Naive thymus-derived CD8-positive, alpha-beta T cell (primary cell): ENCODE measurements at places on chromosomes 1 and 21.

DNA sequence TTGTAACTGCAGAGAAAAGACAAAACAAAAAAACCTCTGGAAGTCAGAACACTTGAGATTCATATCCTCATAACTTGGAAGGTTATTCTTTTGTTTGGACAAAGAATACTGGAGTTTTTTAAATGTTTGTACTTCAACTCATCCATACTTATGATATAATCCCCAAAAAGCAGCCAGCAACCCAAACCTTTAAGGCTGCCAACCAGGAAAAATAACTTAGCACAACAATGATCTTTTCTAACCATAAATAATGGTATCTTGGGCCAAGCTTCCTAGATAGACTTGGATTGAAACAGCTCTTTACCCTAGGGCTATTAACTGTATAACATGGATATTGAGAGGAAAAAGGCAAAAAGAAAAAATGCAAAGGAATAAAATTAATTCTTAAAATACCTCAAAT, 335.1 kb downstream of the LTN1 start:
- no peak for DNase-seq

DNA sequence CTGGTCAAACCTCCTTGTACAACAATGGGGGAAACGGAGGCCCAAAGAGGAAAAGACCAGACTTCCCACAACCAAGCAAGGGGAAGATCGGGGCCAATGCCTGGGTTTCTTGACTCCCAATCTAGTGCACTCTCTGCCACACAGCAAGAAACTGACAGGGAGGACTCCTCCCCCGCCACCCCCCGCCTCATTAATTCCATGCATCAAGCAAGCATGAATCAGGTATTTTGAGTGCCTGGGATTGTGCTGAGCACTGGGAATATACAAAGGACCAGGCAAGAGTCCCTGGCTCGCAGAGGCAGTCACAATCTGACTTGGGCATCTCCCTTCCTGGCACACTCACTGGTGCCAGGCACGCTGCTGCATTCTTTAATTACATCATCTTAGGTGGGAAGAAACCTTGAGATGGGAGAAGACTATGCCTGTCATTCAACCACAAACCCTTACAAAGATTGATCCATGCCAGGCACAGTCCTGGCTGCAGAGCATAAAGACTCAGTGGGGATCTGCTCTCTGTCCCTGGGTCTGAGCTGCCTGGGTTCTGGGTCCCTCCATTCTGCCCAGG, 4.4 kb upstream of the KCNC4 start:
- no peak for DNase-seq

DNA sequence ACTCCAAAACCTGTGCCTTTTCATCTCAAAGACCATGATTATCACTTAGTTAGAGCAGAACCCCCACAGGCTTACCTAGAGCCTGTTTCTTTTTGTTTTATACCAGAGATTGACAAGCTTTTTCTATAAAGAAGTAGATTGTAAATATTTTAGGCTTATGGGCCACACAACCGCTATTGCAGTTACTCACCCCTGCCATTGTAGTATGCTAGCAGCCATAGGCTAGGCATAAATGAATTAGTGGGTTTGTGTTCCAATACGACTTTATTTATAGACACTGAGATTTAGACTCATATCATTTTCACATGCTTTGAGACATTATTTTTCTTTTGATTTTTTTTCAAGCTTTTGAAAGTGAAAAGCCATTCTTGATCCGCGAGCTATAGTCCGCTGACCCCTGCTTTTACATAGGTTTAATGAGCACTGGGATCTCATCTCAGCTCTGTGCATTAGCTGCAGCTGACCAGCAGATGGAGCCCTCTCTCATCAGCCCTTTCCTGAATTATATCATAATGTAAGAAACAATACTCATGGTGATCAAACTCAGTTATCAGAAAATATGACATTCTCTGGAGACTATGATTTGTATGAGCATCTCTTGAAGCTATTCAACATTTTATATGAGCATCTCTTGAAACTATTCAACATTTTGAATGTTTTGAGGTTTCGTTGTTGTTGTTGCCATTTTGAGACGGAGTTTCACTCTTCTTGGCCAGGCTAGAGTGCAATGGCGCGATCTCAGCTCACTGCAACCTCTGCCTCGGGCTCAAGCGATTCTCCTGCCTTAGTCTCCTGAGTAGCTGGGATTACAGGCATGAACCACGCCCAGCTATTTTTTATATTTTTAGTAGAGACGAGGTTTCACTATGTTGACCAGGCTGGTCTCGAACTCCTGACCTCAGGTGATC, 111.9 kb upstream of the L1TD1 start:
- peak; percentile 30 for DNase-seq

- no peak for DNase-seq
Measured at GRCh38 chr21:34949499-34949898, 99.6 kb downstream of the RUNX1 start.

- DNase-seq = no peak
Measured at GRCh38 chr21:39009587-39010225, 173.5 kb downstream of the PSMG1 start.
